Right cardiac atrium (tissue), 5 donors: ENCODE measurements at places on chromosomes 6 and 20. TPM values are rescaled to one million over a fixed set of nuclear protein-coding genes. Genes with fewer than 3 reads are reported as not detected.

Gene SLC13A3
- total RNA-seq, result 0.57 TPM

- no peak for DNase-seq
Measured at GRCh38 chr6:51954681-51955080, 132.7 kb downstream of the PKHD1 start.

DNA sequence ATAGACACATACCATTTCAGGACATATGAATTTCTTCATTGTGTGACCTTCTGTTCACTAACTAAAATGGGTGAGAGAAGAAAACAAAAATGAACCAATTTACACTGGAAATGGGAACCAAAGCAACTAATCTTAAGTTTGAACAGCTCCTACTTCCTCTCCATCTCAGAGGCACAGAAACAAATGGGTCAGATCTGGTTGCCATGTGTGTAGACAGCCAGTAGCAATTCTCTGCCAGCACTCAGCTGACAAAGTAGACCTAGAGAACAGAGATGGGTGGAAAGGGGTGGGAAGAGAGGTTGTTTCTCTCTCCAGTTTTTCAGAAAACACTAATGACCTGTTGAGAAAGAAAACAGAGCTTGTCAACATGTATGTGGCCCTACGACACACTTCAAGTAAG lies 14.3 kb upstream of the POPDC3 start:
- no peak for DNase-seq

Gene BMP2
- 2.2 TPM for total RNA-seq

Gene SDC4
- total RNA-seq, result 125 TPM

Gene RNF144B
- total RNA-seq, result 17.3 TPM

Gene SNX5
- 47.6 TPM for total RNA-seq

Gene BCLAF1
- total RNA-seq, result 84.6 TPM

GRCh38 chr6:43493833-43494232 lies 16.3 kb downstream of the LRRC73 start:
- no peak for DNase-seq

- no peak for DNase-seq
Measured at GRCh38 chr6:139423037-139423703, 48.7 kb upstream of the CITED2 start.

Gene BANF2
- not detected for total RNA-seq

GRCh38 chr6:75211920-75212590 lies 6.2 kb upstream of the COL12A1 start:
- no peak for DNase-seq

DNA sequence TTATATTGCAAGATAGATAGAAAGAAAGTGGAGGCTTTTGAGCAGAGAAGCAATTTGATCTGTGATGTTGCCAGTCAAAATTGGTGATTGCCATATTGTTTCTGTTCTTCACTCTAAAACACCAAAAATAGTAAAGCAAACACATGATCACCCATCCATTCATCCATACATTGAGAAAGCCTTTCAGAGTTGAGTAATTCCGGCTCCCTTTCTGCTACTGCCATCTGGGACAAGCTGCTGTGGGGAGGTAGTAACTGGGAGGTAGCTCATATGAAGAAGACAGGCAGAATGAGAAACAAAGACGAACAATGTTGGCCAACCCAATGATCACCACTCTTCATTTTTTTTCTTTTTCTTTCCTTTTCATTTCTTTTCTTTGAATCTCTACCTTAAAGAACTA lies 51.1 kb upstream of the HBS1L start:
- no peak for DNase-seq

DNA sequence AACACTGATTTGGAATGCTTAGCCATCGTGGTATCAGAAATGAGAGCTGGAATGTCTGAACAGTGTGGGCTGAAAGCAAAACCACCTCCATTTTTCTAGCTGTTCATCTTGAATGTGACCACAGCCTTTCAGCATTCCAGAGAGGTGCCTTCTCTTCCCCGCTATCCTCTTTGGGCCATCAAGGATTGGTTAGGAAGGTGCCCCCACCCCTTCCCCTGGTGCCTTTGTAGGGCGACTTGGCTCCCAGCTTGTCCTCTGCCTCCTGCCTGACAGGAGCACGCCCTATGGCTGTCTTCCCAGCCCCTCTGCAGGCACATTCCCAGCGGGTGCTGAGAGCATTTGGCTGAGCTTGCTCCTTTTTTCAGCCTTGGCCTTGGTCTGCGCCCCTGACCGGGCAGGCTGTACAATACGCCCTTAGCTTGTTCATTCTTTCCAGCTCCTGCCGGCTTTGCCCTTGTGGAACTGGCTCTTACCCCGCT lies 97.5 kb downstream of the ARMC2 start:
- DNase-seq, result peak; percentile 97

GRCh38 chr6:19159089-19159488 lies 678.1 kb upstream of the ID4 start:
- no peak for DNase-seq

- DNase-seq, result no peak
Measured at GRCh38 chr6:52539607-52540006, 37.3 kb downstream of the TRAM2 start.

Gene APCDD1L
- 2.1 TPM for total RNA-seq

DNA sequence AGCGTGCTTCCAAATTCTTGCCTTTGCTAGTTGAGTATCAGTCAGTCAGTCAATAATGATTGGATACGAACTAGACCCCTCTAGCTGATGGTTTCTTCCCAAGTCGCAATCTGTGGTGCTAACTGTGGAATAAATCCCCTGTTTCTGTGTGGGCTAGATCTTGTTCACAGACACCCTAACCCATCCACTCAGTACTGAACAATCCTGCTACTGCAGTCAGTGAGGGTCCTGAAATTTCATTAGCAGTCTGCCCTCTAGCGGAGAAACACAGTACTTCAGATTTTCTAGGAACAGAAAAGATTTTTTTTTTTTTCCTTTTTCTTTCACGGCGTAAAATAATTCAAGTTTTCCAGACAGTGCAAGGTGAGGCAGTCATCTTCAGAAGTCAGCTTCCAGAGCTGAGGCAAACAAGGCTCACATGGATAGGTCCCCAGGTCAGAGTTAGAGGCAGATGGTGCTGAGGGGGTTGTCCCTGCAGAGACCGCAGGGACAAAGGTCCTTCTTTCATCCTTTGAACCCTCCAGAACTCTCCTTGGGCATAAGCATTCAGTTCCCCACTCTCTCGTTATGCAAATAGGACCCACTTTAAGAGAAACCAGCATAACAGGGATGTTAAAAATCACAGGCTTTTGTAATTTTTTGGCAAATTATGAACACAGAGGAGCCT lies 119.6 kb downstream of the SCML4 start:
- no peak for DNase-seq

Gene TREML2
- total RNA-seq, result not detected

Gene HTR1E
- total RNA-seq, result not detected

GRCh38 chr6:155106456-155107115 lies 111.5 kb downstream of the TIAM2 start:
- no peak for DNase-seq

DNA sequence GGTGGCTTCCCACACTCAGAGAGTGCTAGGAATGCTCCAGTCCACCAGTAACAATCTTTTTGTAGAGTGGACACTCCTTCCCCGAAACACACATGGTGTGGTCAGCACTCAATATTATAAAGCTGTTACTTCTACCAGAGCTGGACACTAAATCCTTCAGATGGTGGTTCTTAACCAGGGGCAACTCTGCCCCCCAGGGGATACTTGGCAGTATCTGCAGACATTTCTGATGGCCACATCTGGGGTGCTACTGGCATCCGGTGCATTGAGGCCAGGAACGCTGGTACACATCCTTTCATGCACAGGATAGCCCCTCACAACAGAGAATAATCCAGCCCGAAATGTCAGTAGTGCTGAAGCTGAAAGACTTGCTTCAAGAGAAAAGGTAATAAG lies 124.4 kb downstream of the NFATC2 start:
- no peak for DNase-seq

- DNase-seq, result peak; percentile 23
Measured at GRCh38 chr6:145491126-145491525, 244.2 kb downstream of the EPM2A start.

- DNase-seq, result no peak
Measured at GRCh38 chr6:23566418-23566817, 559.6 kb upstream of the NRSN1 start.

DNA sequence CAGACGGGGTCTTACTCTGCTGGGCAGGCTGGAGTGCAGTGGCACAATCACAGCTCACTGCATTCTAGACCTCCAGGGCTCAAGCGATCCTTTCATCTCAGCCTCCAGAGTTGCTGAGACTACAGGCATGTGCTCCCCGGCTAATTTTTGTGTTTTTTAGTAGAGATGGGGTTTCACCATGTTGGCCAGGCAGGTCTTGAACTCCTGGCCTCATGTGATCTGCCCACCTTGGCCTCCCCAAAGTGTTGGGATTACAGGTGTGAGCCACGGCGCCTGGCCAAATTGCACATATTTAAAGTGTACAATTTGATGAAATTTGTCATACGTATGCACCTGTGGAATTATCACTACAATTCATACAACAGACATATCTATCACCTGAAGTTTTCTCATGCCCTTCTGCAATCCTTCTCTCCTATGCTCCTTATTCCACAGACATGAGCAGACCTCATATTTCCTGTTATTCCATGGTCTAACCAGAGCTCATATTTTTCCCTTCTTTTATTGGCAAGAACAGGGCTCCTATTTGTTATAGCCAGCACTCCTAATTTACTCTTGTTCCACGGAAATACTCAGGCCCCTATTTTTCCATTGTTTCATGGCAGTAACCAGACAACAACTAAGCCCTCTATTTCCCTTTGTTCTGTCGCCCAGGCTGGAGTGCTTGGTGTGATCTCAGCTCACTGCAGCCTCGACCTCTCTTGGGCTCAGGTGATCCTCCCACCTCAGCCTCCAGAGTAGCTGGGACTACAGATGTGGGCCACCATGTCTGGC lies 2.2 kb upstream of the CSTL1 start:
- DNase-seq, result no peak
